ENCODE measurements at places on chromosomes 5 and 9.

GRCh38 chr5:42490831-42491230 is 67.6 kb downstream of the GHR start:
- no peaks in the 10 kb centered on the region for H3K36me3 ChIP-seq
- H3K27ac ChIP-seq: no peak overlapping the region
- H3K27me3 ChIP-seq: no peaks in the 10 kb centered on the region

DNA sequence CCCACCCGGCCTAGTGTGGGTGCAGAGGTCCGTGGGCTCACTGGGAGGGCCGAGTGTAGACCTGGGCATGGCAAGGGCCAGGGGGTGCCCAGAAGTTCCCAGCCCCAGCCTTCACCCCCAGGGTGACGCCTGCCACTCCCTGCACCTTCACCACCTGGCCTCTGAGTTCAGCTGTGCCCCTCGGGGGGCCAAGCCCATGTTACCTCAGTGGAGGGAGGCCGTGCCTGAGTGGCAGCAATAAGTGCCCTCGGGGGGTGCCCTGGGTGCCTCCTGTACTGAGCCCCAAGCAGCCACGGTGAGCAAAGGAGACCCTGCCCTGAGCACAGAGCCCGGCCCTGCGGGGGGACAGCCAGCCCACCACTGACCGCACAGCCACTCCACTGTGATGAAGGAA is 10.3 kb upstream of the FCN2 start:
- no peaks in the 10 kb centered on the region for H3K27me3 ChIP-seq

DNA sequence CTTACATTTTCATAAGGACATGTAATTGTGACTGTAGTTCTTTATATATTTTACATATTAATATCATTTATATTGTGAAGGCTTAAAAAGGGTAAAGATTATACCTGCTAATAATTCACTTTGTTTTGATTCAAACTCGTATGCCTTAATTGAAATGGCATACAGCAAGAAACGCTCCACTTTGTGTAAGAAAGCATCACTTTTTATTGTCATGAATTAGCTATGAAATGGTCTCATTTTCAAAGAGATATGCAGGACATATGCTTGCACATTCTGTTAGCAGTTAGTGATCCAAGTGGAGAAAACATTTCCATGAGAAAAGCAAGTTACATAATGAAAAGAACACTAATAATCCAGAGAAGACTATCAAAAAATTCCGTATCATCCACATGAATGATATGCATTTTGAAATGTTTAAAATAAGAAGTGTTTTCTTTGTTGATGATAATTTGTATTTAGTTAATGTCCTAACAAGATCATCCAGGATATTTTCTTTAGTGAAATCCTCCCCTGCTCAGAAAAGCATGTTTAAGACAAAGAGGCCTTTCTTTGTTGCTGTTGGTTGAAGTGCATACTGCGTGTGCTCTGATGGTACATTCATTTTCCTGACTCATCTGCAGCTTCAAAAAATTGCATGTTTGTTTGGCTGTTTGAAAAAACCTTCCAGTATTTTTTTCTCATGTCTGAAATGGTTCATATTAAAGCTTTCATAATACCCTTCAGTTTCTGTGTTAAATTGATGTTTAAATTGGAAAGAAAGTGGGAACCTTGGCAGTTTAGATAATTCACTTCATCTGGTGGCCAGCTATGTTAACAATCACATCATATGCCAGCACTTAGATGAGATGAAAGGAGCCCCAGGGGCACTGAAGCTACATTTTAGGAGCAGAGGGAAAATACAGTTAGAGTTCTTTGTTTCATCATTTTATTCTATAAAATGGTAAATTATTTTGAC is 242.2 kb downstream of the CSNK1G3 start:
- no peaks in the 10 kb centered on the region for H3K4me1 ChIP-seq
- H3K36me3 ChIP-seq: no peaks in the 10 kb centered on the region
- DNase-seq: no peak
- H3K27ac ChIP-seq: no peak overlapping the region
- H3K27me3 ChIP-seq: no peaks in the 10 kb centered on the region

DNA sequence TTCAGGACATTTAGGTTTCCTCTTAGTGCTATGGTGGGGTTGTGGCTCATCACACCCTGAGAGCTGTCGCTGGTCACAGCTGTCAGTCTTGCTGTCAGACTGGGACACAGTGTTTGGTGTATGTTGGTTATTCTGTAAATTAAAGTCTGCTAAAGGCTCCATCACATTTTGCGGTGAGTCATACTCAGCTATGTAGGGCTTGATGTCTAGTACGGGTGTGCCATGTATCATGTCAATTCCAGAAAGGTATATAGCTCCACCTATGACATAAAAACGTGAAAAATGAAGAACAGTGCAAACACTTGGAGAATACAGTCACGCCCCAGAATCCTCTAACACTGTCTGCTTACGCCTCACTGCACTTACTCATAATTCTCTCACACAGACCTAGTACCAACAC is 11.9 kb downstream of the TRMO start:
- no peak overlapping the region for H3K4me3 ChIP-seq
- H3K27me3 ChIP-seq: no peaks in the 10 kb centered on the region
- no peaks in the 10 kb centered on the region for H3K4me1 ChIP-seq

- no peaks in the 10 kb centered on the region for H3K27me3 ChIP-seq
- no peak overlapping the region for H3K27ac ChIP-seq
- H3K36me3 ChIP-seq: no peaks in the 10 kb centered on the region
- DNase-seq: no peak
Observed at GRCh38 chr5:24621792-24622191, 23.0 kb downstream of the CDH10 start.

GRCh38 chr9:86557063-86557766 is 203.0 kb upstream of the TUT7 start:
- H3K27me3 ChIP-seq: no peaks in the 10 kb centered on the region
- H3K36me3 ChIP-seq: no peaks in the 10 kb centered on the region
- H3K4me1 ChIP-seq: no peaks in the 10 kb centered on the region
- no peak overlapping the region for H3K27ac ChIP-seq

DNA sequence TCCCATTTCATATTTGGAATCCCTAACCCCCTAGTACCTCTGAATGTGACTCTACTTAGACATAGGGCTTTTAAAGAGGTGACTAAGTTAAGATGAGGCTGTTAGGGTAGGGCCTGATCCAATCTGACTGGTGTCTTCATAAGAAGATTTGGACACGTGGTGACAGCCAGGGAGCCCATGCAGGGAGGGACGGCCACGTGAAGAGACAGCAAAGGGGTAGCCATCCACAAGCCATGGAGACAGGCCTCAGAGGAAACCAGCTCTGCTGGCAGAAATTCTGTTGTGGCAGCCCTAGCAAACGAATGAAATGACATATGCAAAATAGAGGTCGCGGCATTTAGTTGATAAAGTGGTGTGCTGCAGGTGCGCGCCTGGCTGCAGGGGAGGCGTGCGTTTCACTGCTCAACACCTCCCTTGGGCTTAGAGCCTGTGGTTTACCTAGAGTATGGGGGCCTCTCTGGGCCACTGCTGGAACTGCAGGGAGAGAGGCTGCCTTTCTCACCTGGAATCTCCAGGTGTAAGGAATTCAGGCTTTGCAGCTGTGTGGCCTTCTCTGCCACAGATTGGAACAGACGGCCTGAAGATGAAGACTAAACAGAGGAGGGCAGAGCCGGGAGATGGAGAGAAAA is 7.1 kb upstream of the AFAP1L1 start:
- H3K27me3 ChIP-seq: no peaks in the 10 kb centered on the region
- no peak for DNase-seq
- H3K4me3 ChIP-seq: no peak overlapping the region
- H3K4me1 ChIP-seq: no peaks in the 10 kb centered on the region
- H3K27ac ChIP-seq: no peak overlapping the region

DNA sequence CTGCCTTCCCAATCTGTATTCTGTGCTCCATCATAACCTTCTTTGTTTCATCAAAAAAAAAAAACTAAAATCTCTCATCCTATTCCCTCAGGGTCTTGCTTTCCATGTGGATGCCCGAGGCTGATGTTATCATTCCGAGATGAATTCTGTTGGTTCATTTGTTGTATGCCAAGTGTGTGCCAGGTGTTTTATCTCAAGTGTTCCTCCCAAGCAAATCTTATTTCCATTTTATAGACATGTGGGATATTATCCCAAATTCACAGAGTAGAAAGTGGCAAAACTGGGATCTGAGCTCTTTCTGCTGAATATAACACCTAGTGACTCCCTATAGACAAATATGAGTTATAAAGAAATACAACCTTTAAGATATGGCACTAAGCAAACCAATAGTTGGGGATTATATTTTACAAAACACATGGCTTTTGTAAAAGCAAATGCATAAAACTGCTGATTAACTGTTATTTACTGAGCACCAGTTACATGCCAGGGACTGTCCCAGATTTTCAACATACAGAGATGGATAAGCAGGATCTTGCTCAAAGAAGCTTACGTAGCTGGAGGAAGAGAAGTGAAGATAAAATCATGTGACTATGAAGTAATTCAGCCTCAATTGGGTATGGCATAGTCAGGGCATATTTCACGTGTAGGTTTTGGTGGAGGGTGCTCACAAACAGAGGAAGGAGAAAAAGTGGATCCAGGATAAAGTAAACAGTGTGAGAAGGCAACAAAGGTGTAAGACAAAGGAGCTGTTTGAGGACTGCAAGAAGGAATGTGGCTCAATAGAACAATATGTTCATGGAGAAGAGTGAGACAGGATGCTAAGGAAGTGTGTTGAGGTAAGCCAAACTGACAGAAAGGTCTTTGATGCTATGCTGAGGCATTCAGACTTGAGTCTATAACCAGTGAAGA is 143.3 kb upstream of the ADAMTSL1 start:
- H3K27ac ChIP-seq: no peak overlapping the region
- DNase-seq: no peak
- no peaks in the 10 kb centered on the region for H3K27me3 ChIP-seq
- H3K4me3 ChIP-seq: no peak overlapping the region
- H3K36me3 ChIP-seq: no peaks in the 10 kb centered on the region

GRCh38 chr5:22596404-22596970 is 256.7 kb downstream of the CDH12 start:
- H3K36me3 ChIP-seq: no peaks in the 10 kb centered on the region
- H3K4me1 ChIP-seq: no peaks in the 10 kb centered on the region
- no peak overlapping the region for H3K4me3 ChIP-seq
- DNase-seq: no peak
- H3K27ac ChIP-seq: no peak overlapping the region

DNA sequence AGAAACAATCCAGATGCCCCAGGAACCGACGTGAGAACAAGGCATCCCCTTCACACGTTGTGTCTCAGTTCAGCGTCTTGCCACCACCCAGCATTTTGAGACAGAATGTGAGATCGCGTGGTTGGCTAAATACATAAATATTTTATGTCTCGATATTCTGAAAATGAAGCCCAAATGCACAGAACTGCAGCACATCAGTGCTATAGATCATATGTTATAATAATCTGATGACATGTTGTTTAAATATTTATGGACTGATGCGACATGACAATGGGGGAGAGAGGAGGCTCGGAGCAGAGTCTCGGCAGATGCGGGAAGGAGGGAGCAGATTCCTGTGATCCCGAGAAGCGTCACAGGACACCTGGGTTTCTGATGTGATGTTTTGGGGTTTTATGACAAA is 10.9 kb downstream of the NEK6 start:
- no peaks in the 10 kb centered on the region for H3K36me3 ChIP-seq
- H3K27me3 ChIP-seq: no peaks in the 10 kb centered on the region
- H3K4me1 ChIP-seq: peaks cover 64% of the 10 kb centered on the region
- DNase-seq: no peak
- no peak overlapping the region for H3K27ac ChIP-seq
- H3K4me3 ChIP-seq: no peak overlapping the region

DNA sequence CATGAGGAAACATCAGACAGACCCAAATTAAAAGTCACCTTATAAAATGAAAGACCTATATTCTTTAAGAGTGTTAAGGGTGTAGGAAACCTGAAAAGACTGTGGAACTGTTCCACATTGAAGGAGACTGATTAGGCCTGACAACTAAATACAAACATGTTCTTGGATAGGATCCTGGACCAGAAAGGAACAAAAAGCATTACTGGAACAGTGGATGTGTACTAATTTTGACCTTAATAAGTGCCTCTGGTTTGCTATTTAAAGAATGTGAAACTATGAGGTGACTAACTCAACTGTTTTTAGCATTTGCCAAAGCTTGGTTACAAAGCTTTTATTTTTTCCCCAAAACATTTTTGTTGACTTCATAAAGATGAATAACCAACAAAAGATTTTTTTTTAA is 340.6 kb downstream of the CAAP1 start:
- peak overlapping the region; percentile 59 for H3K27ac ChIP-seq
- H3K27me3 ChIP-seq: no peaks in the 10 kb centered on the region
- peaks cover 18% of the 10 kb centered on the region for H3K4me1 ChIP-seq
- no peaks in the 10 kb centered on the region for H3K36me3 ChIP-seq
- no peak for DNase-seq
- no peak overlapping the region for H3K4me3 ChIP-seq

GRCh38 chr5:132506094-132506692 is 15.6 kb upstream of the IRF1 start:
- peak; percentile 62 for DNase-seq
- no peak overlapping the region for H3K4me3 ChIP-seq
- H3K27ac ChIP-seq: peak overlapping the region; percentile 19
- H3K4me1 ChIP-seq: no peaks in the 10 kb centered on the region
- H3K27me3 ChIP-seq: no peaks in the 10 kb centered on the region

- no peaks in the 10 kb centered on the region for H3K36me3 ChIP-seq
- H3K27ac ChIP-seq: peak overlapping the region; percentile 22
- DNase-seq: no peak
- H3K27me3 ChIP-seq: no peaks in the 10 kb centered on the region
Observed at GRCh38 chr9:546235-546634, 295.3 kb upstream of the DMRT1 start.

DNA sequence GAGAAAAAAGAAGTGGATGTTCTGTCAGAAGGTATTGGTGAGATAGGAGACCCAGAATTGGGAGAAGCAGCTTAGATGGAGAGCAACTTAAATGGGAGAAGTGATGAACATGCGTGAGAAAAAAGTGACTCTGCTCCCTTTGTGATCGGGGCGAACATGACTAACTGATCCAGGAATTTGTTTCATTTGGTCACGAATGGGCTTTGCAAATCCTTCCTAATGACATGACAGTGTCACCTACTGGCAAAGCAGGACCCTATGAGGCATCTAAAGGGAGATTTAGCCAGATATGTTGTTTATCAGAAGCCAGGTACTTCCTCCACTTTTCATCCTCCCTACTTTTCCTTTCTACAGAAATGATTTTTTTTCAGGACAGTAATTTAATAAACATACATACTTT is 787.4 kb upstream of the RGMB start:
- no peaks in the 10 kb centered on the region for H3K36me3 ChIP-seq
- no peaks in the 10 kb centered on the region for H3K27me3 ChIP-seq
- H3K27ac ChIP-seq: no peak overlapping the region
- DNase-seq: no peak
- no peaks in the 10 kb centered on the region for H3K4me1 ChIP-seq

DNA sequence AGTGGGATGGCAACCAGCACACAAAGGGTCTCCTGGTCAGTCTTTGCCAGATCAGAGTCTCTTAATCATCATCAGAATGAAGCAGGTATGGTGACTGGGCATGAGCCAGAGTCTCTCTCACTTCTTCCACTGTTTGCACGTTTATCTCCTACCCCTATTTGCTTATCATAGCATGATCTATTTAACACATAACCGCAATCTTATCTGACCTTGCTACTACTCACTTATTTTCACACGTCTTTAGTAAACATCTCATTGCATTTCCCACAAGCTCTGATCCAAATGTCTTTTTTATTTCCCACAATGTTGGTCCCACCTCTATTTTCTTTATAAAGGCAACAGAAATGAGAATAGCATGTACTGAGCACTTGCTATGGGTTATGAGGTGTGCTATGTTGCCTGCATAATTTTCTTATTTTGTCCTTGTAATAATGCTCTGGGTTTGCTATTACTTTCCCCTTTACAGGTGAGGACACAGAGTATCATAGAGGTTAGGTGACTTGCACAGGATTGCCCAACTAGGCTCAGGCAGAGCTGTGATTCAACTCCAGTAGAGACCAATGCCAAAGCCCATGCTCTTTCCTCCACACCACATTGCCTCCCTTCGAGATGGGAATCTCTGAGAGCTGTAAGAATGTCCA is 39.7 kb upstream of the IL7R start:
- no peaks in the 10 kb centered on the region for H3K27me3 ChIP-seq
- DNase-seq: no peak
- no peak overlapping the region for H3K27ac ChIP-seq
- no peak overlapping the region for H3K4me3 ChIP-seq
- no peaks in the 10 kb centered on the region for H3K4me1 ChIP-seq

All from ascending aorta (tissue), 2 donors.